ENCODE measurements at places on chromosomes 13 and 19.
A peak's percentile ranks its signal among the peaks of the same experiment; 100 is the strongest.

DNA sequence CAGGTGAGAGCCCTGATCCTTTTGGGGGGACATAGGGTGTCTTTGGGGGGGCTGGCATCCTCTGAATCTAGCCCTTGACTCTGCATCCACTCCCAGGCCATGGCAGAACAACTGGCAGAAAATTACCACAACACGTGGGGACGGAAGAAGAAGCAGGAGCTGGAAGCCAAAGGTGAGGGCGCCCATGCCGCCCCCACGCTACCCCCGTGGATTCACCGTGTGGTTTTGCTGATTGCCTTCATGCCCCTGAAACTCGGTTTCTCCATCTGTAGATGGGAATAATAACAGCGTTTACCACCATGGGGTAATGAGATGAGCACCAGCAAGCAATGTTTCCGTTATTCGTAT, 72.9 kb downstream of the RYR1 start:
- no peak for DNase-seq

GRCh38 chr19:1483131-1483978, 4.3 kb upstream of the C19orf25 start:
- DNase-seq: no peak

DNA sequence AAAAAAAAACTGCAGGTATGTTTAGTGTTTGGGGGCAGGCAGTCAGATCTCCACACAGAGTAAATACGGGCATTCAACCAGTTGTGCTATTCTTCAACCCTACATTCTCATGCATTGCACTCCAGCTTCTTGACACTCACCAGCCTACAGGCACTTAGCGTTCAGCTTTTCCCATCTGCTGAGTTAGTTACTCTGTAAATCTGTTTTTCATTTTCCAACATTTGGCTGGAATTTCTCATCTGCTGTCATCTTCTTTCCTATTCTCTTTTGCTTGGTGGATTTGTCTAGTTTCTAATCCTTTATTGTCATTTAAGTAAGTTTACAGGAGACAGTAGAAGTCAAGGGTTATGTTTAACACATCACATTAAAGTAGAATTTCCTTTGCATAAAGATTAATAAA, 1318.9 kb downstream of the OLFM4 start:
- no peak for DNase-seq

- peak; percentile 3 for DNase-seq
Observed at GRCh38 chr13:60311527-60311926, 85.5 kb upstream of the TDRD3 start.

DNA sequence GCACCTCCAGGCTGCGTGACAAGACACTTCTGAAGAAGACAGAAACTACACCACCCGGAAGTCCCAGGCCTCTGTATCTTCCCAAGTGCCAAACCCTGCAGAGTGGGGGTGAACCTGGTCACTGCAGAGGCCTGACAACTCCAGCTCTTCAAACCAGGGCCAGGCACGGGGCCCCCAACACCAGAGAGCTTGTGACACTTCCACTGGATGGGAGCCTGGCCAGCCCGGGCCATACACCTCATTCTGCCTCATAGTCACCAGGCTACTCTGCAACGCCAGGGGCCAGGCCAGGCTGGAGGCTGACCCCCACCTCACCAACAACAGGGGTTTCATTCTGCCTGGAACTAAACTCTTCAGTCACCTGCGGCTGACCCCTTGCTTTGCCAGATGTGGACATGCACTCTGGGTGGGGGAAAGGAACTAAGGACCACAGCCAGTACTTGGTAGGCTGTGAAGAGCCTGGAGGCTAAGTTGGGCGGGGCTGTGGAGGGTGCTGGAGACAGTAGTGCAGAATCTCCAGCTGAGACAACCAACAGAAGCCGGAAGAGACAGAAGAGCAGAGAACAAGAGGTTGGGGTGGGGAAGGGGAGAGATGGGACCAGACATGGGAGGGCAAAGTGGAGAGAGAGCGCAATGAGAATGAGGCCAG, 23.0 kb downstream of the TUBA3C start:
- DNase-seq: no peak

Measured in suppressor macrophage treated with lipopolysaccharide for 1 hour (primary cell).